ENCODE measurements at places on chromosomes 1 and 21. TPM values are rescaled to one million over a fixed set of nuclear protein-coding genes. Genes with fewer than 3 reads are reported as not detected.

The SV2A gene
- total RNA-seq = 0.71 TPM

GRCh38 chr1:207244409-207244801 is 77.1 kb upstream of the CD55 start:
- no peak for DNase-seq

DNA sequence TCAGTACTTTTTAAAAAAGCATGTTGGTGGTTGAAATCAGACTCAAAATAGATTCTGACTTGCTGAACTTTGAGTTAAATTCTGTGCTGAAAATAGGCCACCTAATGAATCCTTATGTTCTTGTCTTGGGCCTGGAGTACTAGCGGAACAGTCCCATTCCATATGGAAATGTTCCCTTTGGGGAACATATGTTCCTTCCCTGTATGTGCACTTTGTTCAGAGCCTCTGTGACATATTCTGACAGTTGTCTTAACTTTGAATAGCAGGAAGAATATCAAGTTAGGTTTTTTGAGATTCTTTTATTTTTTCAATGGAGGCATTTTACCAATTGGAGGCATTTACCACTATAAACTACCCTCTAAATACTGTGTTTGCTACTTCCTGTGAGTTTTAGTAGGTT is 1667.8 kb downstream of the PLA2G4A start:
- no peak for DNase-seq

GRCh38 chr21:14058566-14058965 is 152.2 kb downstream of the LIPI start:
- DNase-seq = no peak

DNA sequence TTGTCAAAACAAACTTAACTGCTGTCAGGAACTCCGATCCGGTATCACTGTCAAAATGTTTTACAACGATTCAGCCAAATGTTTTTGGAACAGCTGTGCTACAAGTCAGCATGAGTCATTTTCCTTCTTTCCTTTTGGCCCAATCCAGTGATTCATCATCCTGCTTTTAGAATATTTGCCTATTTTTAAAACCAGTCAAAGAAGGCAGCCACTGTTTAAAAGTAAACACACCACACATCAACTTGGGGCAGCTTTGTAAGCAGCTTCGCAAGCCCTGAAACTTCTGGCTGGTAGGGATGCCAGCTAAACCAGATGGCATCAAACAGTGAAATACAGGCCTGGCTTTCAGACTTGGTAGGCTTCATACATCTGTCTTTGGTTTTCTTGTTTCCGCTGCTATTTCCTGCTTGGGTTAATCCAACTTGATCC is 14.9 kb downstream of the MAP3K7CL start:
- no peak for DNase-seq
